Stimulated activated effector memory CD8-positive, alpha-beta T cell treated with anti-CD3 and anti-CD28 coated beads, Interleukin-12 subunit alpha, Interleukin-12 subunit beta, amount 100 ng/mL, for 72 hours (primary cell): ENCODE measurements at places on chromosomes 12 and 14.

DNA sequence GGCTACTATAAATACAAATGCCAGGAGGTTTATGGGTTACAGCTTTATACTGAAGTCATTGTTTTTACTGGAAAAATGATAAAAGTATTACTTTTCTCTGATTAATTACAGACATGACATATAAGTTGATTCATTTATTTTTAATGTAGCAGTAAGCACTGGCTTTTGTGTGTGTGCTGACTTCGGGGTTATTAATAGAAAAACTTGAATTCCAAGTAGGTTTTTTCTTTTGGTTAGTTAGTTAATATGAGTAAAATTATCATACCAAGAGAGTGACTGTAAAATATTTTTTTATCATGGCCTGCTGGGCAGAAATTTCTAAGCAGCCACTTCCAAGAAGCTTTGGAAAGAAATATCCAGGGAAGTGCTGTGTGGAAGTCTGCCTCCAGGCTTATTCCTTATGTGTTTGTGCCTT lies 56.4 kb downstream of the IFT81 start:
- no peak for DNase-seq

DNA sequence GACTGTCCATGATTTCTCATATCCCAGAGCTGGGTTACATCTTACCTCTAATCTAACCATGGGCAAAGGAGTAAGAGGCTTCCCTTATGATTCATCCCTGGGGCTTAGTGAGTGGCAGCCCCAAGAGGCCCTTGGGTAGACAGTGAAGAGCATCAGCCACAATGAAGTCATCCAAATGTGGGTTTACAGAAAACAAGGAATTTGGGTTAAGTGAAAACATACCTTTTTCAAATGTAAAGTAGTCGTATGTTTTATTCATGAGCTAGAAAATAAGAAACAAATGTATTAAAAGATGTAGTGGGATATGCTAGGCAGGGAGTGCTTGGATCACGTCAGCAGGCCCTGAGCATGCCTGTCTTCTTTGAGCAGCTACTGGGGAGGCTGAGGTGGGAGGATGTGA lies 54.0 kb upstream of the ELK3 start:
- no peak for DNase-seq

- DNase-seq: no peak
Measured at GRCh38 chr14:78697341-78697740, 527.2 kb downstream of the NRXN3 start.

DNA sequence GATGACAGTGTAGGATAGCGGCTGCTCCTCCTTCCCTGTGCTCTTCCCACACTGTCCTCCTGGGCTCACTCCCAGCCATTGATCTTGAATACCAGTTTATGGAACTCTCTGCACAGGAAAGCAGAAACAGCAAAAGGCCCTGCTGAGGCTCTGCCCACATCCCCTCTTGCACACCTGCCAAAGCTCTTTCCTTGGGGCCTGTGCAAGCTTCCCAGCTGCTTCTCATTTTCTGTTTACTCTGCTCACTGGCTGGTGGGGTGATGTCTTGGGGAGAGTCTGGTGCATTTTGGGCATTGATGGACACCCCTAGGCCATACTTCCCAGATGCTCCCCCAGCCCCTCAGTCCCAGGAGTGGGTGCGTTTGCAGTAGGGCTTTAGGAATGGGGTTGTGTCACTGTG lies 361.8 kb downstream of the TMEM121 start:
- no peak for DNase-seq

DNA sequence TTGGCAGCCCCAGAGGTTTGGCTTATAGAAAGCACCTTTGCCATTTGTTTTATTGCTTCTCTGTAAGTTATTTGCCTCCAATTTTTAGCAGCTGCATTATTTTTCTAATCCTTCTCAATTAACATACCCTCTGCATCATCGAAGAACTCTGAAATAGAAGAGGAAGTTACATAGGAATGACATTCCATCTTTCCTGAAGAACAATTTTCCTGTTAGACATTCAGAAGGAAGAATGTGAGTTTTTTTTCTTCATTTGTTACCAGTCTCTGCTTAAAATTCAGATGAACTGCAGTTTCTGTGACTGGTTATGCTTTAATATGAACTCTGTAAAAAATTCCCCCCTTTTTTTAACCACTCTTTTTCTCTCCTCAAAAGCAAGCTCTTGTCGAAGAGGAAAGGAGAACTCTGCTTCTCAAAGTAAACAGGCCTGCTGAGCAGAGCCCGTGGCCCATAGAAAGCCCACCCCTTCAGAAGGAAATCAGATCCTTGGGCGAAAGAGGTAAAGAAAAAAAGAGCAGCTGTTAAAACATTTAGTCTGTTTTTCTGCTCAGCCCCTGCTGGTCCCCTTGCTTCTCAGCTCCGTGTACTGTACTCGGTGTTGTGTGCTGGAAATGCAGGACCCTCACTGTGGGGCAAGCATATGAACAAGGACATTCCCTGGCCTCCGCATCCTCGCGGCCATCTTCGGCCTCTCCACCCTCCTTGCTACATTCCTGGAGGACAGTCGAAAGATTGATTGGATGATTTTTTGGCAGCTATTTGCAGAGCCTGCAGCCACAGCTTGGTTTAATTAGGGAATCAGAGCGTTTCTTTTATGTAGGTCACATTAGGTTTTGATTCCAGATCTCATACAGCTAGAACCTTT lies 164.4 kb upstream of the LRIG3 start:
- no peak for DNase-seq

DNA sequence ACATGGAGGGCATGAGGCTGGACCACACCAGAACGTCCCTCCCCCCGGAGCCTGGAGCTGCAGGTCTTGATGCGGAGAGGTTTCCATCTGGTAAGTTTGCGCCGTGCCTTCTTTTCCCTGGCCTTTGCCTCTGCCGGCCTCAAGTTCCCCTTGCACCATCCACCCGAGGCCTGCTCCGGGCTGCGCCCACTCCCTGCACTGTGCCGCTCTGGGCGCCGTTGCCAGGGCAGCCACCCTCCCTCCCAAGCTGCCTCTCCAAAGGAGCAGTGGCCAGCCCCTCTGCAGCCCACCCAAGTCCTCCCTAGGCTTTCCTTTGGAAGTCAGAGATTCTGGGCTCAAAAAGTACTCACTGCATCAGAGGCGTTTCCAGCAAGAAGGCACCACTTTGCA lies 46.2 kb upstream of the MEG3 start:
- DNase-seq: no peak

GRCh38 chr12:106119301-106119700 lies 19.5 kb downstream of the NUAK1 start:
- DNase-seq: no peak

- DNase-seq: no peak
Measured at GRCh38 chr12:58657190-58657589, 263.1 kb downstream of the LRIG3 start.

- no peak for DNase-seq
Measured at GRCh38 chr12:3205742-3206519, 128.8 kb downstream of the TSPAN9 start.

DNA sequence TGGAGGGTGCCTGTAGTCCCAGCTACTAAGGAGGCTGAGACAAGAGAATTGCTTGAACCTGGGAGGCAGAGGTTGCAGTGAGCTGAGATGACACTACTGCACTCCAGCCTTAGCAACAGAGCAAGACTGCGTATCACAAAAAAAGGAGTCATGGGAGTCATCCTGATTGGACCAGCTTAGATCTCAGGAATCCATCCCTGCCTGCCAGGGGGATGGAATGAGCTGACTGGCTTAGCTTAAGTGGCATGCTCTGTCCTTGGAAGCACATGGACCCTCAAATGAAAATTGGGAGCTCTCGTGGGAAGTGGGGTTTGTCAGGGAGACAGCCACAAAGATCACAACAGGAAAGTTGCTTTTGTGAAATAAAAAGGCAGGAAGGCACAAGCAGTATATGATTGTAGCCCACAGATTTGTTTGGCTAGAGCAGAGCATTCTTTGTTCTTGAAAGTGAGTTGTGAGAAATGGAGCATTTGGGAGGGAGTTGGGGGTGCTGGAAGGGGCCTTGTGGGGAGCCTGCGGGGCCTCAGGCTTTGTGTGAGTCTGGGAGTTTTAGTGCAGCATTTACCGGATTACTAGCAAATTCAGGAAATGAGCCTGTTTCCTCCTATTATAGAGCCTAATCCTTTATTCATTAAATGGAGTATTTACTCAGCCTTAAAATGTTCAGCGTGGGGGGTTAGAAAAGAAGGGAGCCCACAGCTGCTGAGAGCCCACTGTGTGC lies 30.7 kb downstream of the DGLUCY start:
- no peak for DNase-seq

DNA sequence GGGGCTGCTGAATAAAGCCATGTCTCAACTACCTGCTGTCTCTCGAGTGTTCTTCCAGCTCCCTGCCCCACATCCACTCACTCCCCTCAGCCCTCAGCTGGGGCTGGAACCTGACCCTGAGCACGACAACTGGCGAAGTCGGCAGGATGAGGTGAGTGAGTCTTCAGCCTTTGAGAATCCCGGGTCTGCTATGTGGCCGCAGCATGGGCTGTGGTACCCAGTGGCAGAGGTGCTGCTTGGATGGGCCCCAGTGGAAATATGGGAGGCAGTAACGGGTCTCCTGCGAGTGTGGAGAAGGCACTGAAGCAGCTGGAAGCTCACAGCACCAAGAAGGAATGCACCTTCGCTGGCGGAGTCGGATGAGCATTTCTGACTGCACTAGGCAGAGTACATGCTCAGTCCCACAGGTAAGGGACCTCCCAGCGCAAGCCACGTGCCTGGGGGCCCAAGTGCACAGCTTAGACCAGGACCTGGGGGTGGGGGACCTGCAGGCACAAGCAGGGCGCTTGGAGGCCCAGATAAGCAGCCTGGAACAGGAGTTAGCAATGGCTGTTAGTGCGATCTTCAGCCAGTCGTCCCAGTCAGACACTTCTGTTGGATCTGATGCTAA lies 95.5 kb upstream of the TMPO start:
- DNase-seq: no peak

DNA sequence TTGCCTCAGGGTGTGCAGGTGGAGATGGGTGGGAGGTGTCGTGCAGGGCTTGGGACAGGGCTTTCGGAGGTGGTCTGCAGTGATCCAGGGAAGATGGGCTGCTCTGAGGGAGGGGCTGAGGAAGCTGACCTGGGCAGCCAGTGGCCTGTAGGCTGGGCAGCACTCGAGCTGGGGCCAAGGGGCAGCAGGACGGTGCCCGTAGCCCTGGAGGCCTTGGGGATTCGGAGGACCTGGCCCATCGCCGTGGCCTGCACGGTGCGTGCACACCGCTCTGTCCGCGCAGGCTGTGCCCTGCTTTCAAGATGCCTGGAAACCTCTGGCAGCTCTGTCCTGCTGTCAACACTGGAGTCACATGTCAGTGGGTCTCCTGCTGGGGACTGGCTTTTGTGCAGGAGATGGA lies 9.1 kb downstream of the PACS2 start:
- DNase-seq: no peak

DNA sequence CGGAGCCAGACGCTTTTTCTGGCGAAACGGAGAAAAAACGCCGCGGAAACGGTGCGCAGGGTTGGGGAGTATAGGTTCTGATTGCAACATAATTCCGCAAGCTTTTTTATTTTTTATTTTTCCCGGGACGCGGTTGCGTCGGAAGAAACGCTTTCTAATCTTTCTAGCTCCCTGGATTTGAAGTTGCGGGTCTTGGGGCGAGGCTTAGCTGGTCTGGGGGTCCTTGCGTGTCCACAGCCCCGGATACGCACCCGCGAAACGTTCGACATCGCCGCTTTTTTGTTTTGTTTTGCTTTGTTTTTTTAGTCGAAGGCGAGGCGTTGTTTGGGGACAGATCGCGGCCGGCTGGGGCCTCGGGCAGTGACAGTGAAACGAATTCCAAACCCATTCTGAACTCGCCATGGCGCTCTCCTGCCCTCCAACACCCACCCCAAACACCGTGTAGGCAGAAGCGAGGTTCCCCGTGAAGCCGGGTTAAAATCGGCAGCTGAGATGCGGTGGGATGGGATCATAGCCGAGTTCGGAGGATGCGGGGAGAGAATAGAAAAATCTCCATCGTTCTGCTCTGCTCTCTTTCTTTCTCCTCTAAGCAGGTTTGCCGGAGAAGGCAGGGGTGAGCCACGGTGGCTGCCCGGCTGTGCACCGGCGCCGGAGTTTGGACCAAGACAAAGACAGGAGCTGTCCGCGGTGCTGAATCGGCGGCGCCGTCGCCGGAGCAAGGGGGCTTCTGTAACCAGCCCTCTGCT lies 8.1 kb upstream of the LHX5 start:
- no peak for DNase-seq

- no peak for DNase-seq
Measured at GRCh38 chr14:65019944-65020566, 33.4 kb downstream of the FNTB start.

- DNase-seq: no peak
Measured at GRCh38 chr12:85275374-85275773, 4.6 kb upstream of the ALX1 start.

DNA sequence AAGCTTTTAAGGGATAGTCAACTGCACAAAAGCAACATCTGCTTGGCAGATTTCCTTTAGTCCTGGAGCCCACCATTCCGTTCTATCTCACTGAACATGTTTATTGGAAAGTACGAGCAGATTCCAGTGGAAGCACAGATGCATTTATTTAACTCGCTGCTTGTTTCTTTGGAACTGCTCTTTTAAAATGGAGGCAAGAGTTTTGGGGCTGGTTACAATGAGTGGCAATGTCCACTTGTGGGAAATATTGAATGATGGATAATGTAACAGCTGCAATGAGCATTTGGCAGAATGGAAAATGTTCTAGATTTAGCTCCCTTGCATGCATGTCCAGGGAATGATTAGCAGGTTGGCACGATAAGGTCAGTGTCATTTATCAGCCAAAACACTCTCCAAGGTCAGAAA lies 163.0 kb downstream of the ATP23 start:
- DNase-seq: no peak

- DNase-seq: no peak
Measured at GRCh38 chr12:90828621-90829020, 126.4 kb downstream of the CCER1 start.

GRCh38 chr12:94305130-94305957 lies 154.3 kb downstream of the CEP83 start:
- DNase-seq: peak; percentile 42

DNA sequence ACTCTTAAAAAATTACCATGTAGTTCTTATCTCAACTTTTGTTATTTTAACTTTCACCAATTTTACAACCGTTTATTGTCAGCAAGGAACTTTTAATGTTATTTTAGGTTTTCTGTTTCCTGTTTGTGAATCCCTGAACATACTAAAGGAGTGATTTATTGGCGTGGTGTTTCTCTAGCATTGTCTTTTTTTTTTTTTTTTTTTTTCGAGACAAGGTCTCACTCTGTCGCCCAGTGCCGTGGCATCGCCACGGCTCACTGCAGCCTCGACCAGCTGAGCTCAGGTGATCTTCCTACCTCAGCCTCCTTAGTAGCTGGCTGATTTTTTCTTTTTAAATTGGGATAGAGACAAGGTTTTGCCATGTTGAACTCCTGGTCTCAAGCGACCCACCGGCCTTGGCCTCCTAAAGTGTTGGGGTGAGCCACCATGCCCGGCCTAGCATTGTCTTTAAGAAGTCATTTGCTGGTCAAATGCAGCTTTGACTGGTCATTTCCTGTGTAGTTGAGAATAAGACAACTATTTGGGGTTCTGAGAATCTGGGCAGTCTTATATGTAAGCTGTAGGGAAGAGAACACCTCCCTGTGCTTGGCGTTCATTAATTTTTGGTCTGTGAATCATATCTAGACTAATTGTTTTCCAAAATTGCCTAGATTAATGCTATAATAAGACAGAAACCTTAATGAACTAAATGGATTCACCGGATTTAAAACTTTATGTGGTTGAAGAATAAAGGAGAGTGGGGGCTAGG lies 2.1 kb downstream of the WASHC4 start:
- DNase-seq: no peak
